Activated CD4-positive, alpha-beta memory T cell treated with anti-CD3 and anti-CD28 coated beads for 36 hours (primary cell): ENCODE measurements at places on chromosomes 4 and X. TPM values are rescaled to one million over a fixed set of nuclear protein-coding genes. Genes with fewer than 3 reads are reported as not detected.

GRCh38 chr4:61044837-61045236, 155.3 kb upstream of the ADGRL3 start:
- no peak overlapping the region for H3K4me3 ChIP-seq
- no peaks in the 10 kb centered on the region for H3K27me3 ChIP-seq
- H3K4me1 ChIP-seq = no peaks in the 10 kb centered on the region
- no peak overlapping the region for H3K27ac ChIP-seq

- H3K27me3 ChIP-seq = peaks cover 4% of the 10 kb centered on the region
- H3K4me3 ChIP-seq = no peak overlapping the region
- no peak overlapping the region for H3K27ac ChIP-seq
- no peaks in the 10 kb centered on the region for H3K36me3 ChIP-seq
- H3K4me1 ChIP-seq = no peaks in the 10 kb centered on the region
Observed at GRCh38 chr4:44772340-44772739, 46.0 kb upstream of the GNPDA2 start.

- no peak overlapping the region for H3K27ac ChIP-seq
- no peaks in the 10 kb centered on the region for H3K36me3 ChIP-seq
- DNase-seq = no peak
- H3K4me1 ChIP-seq = no peaks in the 10 kb centered on the region
Observed at GRCh38 chr4:94115687-94116086, 92.0 kb upstream of the SMARCAD1 start.

DNA sequence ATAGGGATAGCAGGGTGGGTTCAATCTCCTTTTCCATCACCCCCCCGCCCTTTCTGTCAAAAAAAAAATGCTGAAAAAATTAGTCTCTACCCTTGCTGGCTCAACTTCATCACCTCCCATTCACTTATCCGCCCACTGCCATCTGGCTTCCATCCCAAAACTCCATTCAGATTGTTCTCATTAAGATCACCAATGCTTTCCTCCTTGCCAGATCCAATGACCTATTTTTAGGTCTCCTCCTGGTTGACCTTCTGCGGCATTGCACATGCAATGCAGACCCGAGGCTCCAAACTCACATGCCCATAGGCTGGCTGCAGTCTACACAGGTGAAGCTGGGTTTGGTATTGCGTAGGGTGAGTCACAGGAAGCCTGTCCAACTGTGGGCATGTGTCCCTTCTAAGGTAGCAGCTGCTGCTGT, 21.1 kb upstream of the STIM2 start:
- H3K4me1 ChIP-seq = peaks cover 5% of the 10 kb centered on the region
- H3K27ac ChIP-seq = no peak overlapping the region
- no peak for DNase-seq

DNA sequence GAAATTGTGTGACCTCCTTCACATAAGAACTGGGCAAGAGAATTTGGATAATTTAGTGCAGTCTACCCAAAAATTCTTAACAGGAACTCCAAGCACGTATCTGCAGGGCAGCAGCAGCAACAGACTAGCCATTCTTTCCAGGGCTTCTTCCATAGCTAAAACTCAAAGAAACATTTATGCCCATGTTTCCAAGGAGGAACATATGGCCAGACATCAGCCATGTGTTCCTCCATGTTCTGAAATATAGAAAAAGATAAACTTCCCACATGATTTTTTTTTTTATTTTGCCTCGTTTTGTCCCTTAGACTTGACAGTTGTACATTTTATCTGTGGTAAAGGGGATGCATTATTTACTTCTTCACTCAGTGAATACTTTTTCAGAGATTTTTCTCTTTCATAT, 27.6 kb upstream of the CYBB start:
- H3K36me3 ChIP-seq = no peaks in the 10 kb centered on the region
- no peak overlapping the region for H3K27ac ChIP-seq
- DNase-seq = no peak
- H3K27me3 ChIP-seq = no peaks in the 10 kb centered on the region
- peaks cover 12% of the 10 kb centered on the region for H3K4me1 ChIP-seq

GRCh38 chr4:99078336-99078735, 10.3 kb downstream of the ADH5 start:
- peaks cover 3% of the 10 kb centered on the region for H3K4me1 ChIP-seq
- H3K27me3 ChIP-seq = no peaks in the 10 kb centered on the region
- DNase-seq = no peak
- H3K4me3 ChIP-seq = no peak overlapping the region
- no peak overlapping the region for H3K27ac ChIP-seq

DNA sequence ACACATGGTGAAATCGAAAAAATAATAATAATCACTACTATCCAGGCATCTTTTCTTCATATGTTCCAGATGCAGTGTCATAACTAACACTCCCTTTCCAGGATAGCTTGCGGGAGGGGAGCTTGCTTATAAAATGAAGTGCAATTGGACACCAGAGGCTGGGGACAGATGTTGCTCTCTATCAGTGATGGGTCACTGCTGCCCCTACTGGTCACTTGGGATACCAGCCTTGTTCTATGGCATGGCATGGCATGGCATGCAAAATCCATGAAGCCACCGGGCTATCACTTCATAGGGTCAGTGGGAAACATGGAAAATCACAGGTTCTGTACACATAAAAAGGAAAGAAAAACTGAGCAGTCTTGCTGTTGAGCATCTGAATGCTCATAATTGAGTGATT, 168.1 kb downstream of the GLRA2 start:
- H3K27me3 ChIP-seq = no peaks in the 10 kb centered on the region
- H3K27ac ChIP-seq = no peak overlapping the region

DNA sequence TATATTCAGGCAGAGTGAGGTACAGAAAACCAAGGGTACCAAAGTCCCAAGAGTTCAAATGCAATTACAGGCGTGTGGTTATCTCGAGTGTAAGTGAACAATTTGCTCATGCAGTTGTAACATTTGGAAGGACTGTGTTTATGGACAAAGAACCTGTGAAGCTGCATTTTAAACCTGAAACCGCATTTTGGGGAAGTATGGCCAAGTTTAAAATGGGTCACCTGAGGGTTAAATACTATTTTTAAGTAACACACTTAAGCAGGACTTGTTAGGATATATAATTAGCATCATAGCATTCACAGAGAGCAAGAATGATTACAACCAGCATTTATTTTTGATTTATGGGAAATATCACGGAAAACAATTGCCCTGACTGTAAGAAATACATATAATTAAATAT, 79.1 kb upstream of the LCORL start:
- peaks cover 2% of the 10 kb centered on the region for H3K27me3 ChIP-seq
- no peak overlapping the region for H3K4me3 ChIP-seq
- no peaks in the 10 kb centered on the region for H3K4me1 ChIP-seq
- no peak for DNase-seq
- no peaks in the 10 kb centered on the region for H3K36me3 ChIP-seq

- peaks cover 2% of the 10 kb centered on the region for H3K27me3 ChIP-seq
- H3K4me1 ChIP-seq = no peaks in the 10 kb centered on the region
- H3K4me3 ChIP-seq = no peak overlapping the region
- H3K27ac ChIP-seq = no peak overlapping the region
- no peaks in the 10 kb centered on the region for H3K36me3 ChIP-seq
Observed at GRCh38 chr4:71441186-71442169, 102.7 kb downstream of the SLC4A4 start.

DNA sequence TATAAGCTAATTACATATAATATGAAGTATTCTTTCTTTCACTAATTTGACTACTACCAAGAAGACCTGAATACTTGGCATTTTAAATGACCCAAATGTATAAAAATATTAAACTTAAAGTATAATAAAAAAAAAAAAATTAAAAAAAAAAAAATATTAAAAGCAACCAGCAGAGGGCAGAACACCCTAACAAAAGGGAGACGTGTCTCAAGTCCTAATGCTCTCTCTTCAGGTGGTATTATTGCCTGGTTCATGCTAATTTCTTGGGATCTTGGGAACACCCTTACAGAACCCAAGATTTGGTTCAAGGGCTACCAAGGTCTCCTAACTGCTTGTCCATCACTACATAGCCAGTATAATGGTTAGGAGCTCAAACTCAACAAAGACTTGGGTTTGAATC, 754.8 kb downstream of the RAB28 start:
- peaks cover 14% of the 10 kb centered on the region for H3K27me3 ChIP-seq
- no peak overlapping the region for H3K27ac ChIP-seq
- DNase-seq = no peak
- no peaks in the 10 kb centered on the region for H3K36me3 ChIP-seq

DNA sequence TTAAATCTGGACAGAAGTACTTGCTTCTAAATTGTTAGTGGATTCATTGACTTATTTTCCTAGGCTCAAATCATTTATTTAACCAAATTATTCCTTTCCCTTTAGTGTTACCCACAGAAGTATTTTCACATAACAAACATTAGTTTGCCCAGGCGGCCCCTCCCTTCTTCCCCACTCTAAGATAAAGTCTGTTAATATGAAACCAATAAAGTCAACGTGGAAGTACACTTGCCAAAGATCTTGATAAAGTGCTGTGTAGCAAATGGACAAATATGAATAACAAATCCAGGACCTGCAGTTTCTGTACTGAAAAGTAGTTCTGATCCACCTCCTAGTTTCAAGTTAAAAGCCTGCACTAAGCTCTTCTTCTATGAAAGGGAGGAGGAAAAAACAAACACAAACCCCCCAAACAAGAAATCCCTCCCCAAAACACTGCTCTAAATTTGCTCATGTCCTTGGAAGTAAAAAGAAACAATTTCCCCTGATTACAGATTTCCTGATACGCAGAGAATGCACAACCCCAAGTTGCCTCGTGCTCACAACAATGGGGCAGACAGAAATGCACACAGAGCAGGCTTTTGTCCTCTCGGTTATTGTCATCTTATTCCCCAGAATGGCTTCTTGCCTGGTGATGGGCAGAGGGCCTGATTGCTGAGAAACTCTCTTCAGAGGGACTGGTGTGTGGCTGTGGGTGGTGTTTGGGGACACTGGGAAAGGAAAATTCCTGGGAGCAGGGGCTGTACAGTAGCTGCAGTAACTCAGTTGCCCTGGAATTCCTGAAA, 23.2 kb downstream of the TMSB4X start:
- H3K4me1 ChIP-seq = peaks cover 63% of the 10 kb centered on the region
- peak overlapping the region; percentile 95 for H3K27ac ChIP-seq
- peak overlapping the region; percentile 51 for H3K4me3 ChIP-seq
- H3K36me3 ChIP-seq = no peaks in the 10 kb centered on the region

GRCh38 chr4:37649268-37649667, 36.9 kb downstream of the RELL1 start:
- H3K27me3 ChIP-seq = no peaks in the 10 kb centered on the region
- peaks cover 17% of the 10 kb centered on the region for H3K4me1 ChIP-seq
- DNase-seq = no peak
- no peak overlapping the region for H3K27ac ChIP-seq
- H3K36me3 ChIP-seq = peaks cover 16% of the 10 kb centered on the region

DNA sequence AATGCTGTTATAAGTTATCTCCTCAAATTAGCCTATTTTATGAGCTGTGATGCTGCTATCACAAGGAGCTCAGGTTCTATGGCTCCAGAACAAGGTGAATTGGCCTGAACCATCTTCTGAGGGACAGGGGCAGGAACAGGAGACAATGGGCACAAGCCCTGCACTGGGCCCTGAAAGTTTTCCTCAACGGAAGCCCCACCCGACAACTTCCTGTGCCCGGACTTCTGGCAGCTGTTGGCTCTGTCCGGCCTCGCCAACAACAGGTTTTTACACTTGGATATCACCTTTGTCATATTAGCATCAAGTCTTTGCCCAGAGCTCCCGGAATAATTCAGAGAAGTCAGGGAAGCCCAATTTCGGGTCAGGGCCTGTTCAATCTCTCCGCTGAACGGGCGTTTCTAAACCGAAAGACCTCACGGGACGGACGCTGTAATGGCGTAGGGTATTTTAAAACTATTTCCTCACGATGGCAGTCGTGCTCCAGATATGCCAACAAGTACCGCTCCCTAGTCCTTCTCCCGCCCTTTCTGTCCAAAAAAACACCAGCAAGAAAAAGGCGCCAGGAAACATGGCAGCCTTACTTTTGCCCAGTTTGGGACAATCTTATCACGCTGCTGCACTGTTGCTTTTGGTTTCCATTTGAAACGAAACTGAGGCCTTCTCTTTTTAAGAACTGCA, 201.0 kb upstream of the STK26 start:
- H3K36me3 ChIP-seq = peaks cover 7% of the 10 kb centered on the region
- peaks cover 28% of the 10 kb centered on the region for H3K4me1 ChIP-seq
- no peak overlapping the region for H3K27ac ChIP-seq
- H3K27me3 ChIP-seq = no peaks in the 10 kb centered on the region
- no peak for DNase-seq

DNA sequence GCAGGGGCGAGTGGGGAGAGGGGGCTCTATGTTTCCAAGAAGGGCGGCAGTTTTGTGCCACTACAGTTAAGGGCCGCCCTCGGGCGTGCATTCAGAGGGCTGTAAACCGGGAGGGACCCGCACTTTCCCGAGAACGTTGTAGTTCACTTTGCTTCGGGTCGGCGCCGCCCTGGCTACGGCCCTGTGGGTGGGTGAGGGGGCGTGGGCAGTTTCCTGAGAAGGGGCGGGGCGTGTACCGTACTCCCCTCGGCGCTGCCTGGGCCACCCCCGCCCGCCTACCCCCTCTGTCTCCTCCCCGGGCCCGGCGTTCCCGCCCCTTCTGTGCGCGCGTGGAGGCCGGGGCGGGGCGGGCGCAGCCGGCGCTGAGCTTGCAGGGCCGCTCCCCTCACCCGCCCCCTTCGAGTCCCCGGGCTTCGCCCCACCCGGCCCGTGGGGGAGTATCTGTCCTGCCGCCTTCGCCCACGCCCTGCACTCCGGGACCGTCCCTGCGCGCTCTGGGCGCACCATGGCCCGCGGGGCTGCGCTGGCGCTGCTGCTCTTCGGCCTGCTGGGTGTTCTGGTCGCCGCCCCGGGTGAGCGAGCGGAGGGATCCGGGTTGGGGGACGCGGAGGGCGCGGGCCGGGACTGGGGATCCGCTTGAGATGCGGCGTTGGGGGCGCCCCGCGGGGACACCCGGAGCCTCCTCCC, at the start of gene CD99:
Gene CD99, plus strand, starts transcription at position 440 of the 687 bp plus-strand sequence. Its CDS starts 66 bp downstream, at position 506.
- peaks cover 25% of the 10 kb centered on the region for H3K4me1 ChIP-seq
- H3K27me3 ChIP-seq = no peaks in the 10 kb centered on the region
- H3K27ac ChIP-seq = peak within 1 kb of the TSS; percentile 96
- DNase-seq = peak; percentile 91
- peak within 1 kb of the TSS; percentile 86 for H3K4me3 ChIP-seq

The ZNF732 gene
- not detected for total RNA-seq

The SPANXD gene
- not detected for total RNA-seq

The REPS2 gene
- total RNA-seq = not detected

The PPEF2 gene
- 0.40 TPM for total RNA-seq

The CXCL11 gene
- total RNA-seq = not detected

The APLN gene
- 0.26 TPM for total RNA-seq
